ENCODE measurements at places on chromosomes 6 and 20.

DNA sequence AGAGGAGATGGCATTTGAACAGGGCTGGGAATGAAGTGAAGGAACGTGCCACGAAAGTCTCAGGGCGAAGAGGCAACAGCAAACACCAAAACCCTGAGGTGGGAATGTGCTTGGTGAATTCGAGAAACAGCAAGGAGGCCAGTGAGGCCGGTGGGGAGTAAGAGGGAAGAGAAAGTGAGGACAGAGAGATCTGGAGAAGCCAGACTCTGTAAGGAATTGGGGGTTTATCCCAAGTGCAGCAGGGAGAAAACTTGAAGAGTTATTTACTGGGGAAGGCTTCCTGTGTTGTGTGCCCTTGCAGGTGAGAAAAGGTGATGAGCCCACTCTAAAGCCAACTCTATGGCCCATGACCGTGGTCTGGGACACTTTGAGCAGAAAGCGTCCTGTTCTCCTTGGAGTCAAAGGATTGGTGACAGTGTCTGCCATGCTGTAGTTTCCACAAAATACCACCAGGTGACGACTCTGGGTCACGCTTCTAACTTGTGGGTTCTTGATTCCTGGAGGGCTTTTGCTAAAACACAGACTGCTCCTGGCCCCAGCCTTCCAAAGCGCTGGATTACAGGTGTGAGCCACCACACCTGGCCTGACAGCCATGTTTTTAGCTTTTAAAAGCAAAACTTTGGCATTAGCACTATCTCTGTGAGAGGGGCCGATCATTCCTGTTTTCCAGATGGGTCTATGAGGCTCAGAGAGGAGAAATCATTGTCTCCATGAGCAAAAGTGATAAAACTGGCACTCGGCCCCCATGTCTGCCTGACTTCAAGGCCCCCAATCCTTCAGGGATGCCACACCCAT is 18.0 kb upstream of the CSNK2A1 start:
- DNase-seq: peak; percentile 80

GRCh38 chr6:90941885-90942284 is 355.0 kb upstream of the MAP3K7 start:
- no peak for DNase-seq

DNA sequence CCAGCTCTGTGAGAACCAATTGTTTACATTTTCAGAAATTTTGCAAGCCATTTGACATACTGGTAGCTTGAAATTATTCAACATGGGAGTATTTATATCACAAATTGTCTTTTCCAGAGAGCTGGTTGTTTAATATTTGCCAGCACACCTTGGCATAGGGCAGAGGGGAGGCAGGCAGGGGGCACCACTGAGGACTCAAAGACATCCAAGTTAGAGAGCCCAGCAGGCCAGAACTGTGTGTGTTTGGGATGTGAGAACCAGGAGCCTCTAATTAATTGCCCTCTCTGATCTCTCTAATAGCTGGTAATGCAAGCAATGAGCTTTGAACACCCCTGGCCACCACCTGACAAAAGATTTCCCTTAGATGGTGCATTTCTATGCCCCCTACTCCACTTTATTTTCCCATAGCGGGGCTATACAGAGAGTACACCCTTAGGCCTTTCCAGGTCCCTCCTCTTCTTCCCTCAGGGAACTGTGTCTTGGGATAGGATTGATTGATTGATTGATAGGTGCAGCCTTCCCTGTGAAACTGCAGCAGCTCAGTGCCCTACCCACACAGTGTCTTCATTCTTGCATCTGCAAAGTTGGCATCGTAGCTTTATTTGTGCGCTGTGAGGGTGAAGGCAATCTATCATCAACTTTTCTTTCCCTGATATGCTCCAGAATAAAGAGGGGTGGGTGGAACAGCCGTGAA is 29.2 kb downstream of the MOCS1 start:
- no peak for DNase-seq

- DNase-seq: no peak
Observed at GRCh38 chr20:62243906-62244515, 5.7 kb downstream of the OSBPL2 start.
